ENCODE measurements at places on chromosomes 5 and 9. TPM values are rescaled to one million over a fixed set of nuclear protein-coding genes. Genes with fewer than 3 reads are reported as not detected.

GRCh38 chr5:6551287-6551954, 81.4 kb downstream of the NSUN2 start:
- no peak for DNase-seq

- DNase-seq, result no peak
Observed at GRCh38 chr9:130846487-130847305, 11.6 kb downstream of the ABL1 start.

- DNase-seq, result no peak
Observed at GRCh38 chr5:2491846-2492245, 259.6 kb downstream of the IRX2 start.

- no peak for DNase-seq
Observed at GRCh38 chr5:113161806-113162205, 185.2 kb downstream of the DCP2 start.

GRCh38 chr9:137458194-137459151, 661 bp downstream of the NSMF start:
- DNase-seq, result peak; percentile 5

DNA sequence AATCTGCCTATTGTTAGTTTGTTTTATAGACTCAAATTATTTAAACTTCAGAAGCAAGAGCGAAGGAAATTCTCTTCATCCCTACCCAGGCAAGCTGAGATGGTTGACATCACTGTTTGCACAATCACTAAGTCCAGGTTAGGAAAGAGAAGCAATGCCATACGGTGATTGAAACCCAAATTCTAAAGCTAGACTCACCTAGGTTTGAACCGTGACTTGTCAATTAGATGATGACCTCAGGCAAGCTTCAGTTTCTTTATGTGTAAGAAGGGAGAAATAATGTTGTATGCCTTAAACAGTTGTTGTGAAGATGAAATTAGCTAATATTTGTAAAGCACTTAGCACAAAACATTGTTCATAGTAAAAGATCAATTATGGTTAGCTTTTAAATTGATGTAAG, 96.5 kb upstream of the ANKRD55 start:
- no peak for DNase-seq

Gene PCDHB4
- total RNA-seq, result not detected

All from activated T-cell treated with anti-CD3 and anti-CD28 coated beads, Interleukin-2, amount 50 U/mL, for 4 hours (primary cell).